T47D (cell line): ENCODE measurements at places on chromosomes 1 and 21.
A peak's percentile ranks its signal among the peaks of the same experiment; 100 is the strongest.

DNA sequence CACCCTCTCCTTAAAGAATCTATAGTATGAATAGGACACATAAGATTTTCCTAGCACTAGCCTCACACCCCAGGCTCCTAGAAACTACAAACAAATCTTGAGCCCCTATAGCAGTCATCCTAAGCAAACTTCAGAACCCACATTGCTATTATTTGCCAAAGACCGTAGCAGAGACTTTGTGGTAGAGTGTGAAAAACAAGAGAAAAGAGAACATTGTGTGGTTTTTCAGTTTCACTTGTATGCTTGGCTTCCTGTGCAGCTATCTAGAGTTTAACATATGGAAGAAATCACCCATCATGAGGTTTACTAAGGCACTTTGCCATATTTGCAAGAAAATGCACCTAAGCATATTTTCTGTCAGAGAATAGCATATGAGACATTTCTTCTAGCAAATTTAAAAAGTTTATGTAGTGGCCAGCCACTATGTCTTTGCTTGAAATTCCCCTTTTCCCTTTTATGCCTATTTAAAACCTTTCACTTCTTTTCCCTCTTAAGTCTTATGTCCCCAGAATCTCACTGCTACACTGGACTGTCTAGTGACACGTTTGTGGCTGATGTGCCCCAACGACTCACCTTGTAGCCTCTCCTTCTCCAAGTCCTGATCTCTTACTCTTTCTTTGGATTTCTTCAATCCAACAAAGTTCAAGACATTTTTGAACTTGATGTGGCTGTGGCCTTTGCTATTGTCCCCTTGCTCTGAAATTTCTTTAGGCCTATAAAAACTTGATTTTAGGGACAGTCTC is 25.6 kb downstream of the CCDC190 start:
- DNase-seq: no peak

GRCh38 chr21:35720208-35720731 is 340.1 kb downstream of the SETD4 start:
- DNase-seq: no peak

GRCh38 chr1:216606047-216606637 is 117.1 kb downstream of the ESRRG start:
- no peak for DNase-seq

DNA sequence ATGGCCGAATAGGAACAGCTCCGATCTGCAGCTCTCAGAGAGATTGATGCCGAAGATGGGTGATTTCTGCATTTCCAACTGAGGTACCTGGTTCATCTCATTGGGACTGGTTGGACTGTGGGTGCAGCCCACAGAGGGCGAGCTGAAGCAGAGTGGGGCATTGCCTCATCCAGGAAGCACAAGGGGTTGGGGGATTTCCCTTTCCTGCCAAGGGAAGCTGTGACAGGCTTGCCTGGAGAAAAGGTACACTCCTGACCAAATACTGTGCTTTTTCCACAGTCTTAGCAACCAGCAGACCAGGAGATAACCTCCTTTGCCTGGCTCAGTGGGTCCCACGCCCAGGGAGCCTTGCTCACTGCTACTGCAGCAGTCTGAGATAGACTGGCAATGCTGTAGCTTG is 66.9 kb downstream of the HSD3B1 start:
- no peak for DNase-seq

DNA sequence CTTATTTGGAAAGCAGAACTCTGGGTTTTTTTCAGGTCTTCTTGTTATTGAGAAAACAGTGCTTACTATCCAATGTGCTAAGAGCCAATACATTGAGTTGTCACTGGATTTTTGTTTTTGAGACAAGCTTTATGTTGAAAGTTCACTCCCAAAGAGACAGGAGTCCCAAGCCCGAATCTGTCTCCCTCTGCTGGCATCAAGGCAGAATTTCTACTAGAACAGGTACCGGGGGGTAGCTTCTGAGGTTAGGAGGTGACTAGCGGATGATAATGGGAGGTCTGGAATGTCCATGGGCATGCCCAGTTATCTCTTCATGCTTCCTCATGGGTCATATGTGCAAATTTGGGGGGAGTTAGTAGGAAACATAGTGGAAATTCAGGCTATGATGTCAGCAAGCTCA is 25.1 kb downstream of the ZNF124 start:
- DNase-seq: no peak

- DNase-seq: peak; percentile 75
Measured at GRCh38 chr1:59673573-59674450, 140.9 kb upstream of the HOOK1 start.

DNA sequence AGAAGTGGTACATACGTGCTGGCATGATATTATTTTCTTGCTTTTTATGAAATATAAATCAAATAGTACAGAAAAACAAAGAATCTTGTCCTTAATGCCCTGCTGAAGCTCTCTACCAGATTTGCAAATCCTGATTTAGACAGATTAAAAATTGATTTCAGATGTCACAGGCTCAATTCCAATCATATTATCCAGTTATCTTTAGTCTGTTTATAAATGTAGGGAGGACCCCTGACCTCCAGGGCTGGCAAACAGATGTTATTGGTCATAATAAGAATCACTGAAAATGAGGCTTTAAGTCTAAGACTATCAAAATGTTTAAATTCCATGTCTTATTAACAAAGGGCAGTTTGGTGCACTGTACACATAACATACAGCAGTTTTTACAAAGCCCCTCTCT is 62.1 kb downstream of the TP53BP2 start:
- no peak for DNase-seq

GRCh38 chr1:30738040-30738714 is 14.8 kb upstream of the MATN1 start:
- peak; percentile 68 for DNase-seq

- DNase-seq: no peak
Measured at GRCh38 chr1:227891955-227892488, 55.7 kb downstream of the WNT9A start.

GRCh38 chr1:207455183-207455754 is 1.1 kb downstream of the CR2 start:
- DNase-seq: no peak

DNA sequence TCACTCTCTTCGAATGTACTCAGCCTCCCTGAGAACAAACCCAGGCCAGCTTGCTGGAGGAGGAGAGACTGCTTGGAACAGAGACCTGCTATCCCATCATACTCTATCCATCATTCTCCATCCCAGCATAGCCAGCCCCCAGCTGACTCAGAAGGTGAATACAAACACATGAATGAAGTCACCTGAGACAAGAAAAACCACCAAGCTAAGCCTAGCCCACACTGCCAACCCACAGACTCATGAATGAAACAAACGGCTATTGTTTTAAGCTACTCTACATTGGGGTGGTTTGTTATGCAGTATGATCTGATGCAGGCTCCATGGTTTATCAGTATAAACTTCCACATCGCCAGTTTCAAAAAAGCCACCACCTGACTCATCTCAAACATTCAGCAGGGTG is 395.6 kb downstream of the SETD4 start:
- DNase-seq: no peak

GRCh38 chr1:151309811-151310323 is 17.3 kb downstream of the PI4KB start:
- DNase-seq: no peak

DNA sequence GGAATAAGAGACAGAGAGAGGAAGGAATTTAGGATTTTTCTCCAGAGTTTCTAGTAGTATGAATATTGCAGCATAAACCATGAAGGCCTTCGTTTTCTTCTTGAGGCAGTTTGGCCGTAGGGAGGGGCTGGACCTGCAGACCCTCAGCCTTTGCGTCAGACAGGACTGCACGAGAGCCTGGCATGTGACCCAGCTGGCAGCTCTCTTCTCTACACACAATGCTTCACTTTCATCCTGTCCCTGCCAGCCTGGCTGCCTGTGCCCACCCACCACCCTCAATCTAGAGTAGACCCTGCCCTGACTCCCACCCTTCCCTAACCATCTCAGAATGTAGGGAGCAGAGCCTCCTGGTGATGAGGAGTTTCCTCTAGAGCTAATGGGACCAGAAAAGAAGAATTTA is 1.6 kb downstream of the CA14 start:
- DNase-seq: no peak

- DNase-seq: no peak
Measured at GRCh38 chr1:154629061-154629674, 21.2 kb upstream of the ADAR start.

GRCh38 chr1:21913258-21913657 is 23.9 kb downstream of the HSPG2 start:
- no peak for DNase-seq

GRCh38 chr1:25834894-25835293 is 15.1 kb downstream of the MTFR1L start:
- DNase-seq: no peak

DNA sequence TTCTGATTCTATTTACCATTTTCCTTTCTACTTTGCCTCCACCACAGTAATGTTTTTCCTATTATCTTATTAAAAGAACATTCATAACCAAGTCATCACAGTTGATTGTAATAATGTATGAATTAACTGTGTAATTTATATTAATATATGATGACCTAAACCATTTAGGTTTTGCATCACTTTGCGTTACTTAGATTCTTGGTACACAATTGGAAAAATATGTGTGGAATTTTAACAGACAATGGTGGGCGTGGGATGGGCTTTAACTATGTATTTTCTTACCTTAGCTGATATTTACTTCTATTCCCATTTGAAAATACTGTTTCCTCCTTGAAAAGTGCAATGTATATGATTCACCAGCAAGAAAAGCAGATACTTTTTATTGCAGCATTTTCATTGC is 3.6 kb downstream of the KRTAP21-3 start:
- DNase-seq: no peak

DNA sequence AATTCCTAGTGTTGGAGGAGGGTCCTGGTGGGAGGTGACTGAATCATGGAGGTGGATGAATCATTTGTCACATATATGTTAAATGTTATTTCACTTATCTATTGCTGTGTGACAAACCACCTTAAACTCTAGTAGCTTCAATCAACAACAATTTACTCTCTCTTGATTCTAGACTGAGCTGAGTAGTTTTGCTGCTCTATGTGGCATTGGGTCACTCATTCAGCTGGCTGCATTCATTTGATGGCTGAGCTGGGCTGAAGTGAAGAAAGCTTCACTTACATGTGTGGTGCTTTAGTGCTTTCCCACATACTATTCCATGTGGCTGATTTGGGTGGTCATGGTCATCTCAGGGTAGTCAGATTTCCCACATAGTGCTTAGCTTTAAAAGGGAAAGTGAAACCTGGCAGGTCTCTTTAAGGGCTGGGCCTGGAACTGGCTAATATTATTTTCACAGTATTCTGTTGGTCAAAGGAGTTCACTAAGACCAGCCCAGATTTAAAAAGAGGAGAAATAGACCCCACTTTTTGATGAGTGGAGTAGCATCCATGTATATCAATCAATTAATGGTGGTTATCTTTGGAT is 10.5 kb downstream of the DNAH14 start:
- DNase-seq: no peak

DNA sequence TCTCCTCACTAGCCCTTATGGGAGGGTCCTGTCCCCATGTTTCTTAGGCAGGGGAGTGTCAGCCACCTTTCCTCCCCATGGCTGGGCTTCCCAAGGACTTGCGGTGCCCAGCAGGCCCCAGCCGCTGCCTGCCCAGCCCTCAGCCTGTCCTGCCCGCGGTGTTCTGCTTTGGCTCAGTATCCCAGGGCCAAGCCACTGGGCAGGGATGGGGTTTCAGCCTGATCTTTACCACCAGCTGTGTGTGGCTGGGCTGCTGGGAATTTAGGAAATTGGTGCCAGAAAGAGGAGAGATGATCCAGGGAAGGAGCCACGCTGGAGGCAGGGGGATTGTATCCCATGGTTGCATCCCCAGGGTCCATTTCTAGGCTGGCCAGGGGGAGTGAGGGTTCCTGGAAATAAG is 6.9 kb upstream of the IGFN1 start:
- no peak for DNase-seq

DNA sequence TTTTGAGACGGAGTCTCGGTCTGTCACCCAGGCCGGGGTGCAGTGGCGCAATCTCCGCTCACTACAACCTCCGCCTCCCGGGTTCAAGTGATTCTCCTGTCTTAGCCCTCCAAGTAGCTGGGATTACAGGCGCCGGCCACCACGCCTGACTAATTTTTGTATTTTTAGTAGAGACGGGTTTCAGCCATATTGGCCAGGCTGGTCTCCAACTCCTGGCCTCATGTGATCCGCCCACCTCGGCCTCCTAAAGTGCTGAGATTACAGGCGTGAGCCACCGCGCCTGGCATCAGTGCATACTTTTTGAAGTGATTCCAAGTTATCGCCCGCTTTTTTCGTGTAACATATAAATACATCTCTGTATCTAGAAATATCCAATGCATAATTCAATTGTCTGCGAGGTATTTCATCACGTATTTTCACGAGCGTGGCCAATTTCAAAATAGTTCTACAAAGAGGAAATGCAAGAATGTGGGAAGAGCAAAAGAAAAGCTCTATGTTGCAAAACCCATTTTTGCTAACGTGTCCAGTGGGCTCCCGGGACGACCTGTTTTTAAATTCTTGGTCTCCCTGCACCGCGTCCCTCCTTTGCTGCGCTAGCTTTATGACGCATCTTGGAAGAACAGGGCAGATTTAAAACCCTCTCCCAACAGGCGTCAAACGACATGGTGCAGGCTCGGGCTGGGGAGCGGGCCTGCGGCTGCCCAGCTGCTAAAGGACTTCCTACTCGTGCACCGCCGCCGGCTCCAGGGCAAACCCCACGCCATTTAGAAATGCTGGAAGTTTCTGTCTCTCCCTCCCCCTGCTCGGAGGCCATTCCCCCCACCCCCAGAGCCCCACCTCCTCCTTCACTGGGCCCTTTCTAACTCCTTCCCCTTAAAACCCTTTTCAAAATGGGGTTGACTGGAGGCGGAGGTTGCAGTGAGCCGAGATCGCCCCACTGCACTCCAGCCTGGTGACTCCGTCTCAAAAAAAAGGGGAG is 923 bp upstream of the IFNGR2 start:
- peak; percentile 58 for DNase-seq

GRCh38 chr1:43991200-43991475 is 261 bp upstream of the CCDC24 start:
- no peak for DNase-seq
